ENCODE measurements at places on chromosomes 16 and 17.

GRCh38 chr17:31495022-31495885 lies 103.8 kb downstream of the RAB11FIP4 start:
- no peak for DNase-seq

DNA sequence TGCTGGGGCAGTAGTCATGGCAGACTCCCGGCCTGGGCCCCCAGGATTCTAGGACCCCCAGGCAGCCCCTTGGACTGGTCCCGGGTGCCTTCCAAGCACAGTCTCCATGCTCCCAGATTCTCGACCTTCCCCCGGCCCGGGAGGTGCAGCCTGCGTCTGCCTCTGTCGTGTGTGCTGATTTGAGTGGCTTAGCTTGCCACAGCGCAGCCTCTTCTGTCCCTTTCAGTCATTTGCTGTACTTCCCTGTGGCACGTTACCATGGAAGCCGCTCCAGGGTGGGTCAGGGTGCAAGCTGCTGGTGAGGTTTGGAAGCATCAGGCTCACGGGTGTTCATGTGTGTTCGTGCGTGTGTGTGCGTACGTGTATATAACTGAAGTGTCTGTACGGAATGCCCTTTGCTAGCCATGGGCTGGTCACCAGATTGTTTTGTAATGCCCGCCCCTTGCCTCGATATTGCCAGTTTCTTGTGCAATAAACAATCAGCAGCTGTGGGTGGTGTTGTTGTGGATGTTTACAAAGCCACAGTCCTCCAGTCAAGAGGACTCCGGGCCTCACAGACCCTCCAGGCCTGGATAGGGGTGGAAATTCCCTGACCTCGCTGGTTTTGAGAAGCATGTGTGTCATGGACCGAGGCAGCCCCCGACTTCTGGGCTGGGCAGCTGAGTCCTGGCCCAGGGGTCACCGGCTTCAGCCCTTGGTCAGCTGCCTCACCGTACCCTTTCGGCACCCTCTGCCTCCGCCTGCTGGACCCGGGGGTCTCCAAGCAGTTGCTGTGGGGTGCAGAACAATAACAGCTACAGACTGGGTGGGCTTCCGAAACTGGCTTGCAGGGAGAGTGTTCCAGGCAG lies 9.7 kb upstream of the CLEC18A start:
- DNase-seq, result no peak

DNA sequence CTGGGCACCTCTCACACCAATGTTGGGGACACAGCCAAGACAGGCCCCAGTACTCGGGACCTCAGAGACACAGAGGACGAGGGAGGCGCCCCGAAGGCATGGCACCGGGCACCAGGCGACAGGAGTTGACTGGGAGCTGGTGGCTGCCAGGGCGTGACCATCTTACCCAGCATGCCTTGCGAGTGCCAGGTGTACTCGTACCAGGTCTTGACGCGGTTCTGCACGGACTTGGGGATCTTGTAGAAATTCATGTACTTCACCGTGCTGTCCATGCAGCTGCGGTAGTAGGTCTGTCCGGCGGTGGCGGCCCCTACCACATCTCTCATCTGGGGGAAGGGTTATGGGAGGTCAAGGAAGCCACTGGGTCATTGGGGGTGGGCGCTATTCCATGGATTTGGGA lies 67.3 kb downstream of the CNGB1 start:
- no peak for DNase-seq

- no peak for DNase-seq
These were observed 28.7 kb downstream of the MPRIP start for GRCh38 chr17:17070931-17071330.

DNA sequence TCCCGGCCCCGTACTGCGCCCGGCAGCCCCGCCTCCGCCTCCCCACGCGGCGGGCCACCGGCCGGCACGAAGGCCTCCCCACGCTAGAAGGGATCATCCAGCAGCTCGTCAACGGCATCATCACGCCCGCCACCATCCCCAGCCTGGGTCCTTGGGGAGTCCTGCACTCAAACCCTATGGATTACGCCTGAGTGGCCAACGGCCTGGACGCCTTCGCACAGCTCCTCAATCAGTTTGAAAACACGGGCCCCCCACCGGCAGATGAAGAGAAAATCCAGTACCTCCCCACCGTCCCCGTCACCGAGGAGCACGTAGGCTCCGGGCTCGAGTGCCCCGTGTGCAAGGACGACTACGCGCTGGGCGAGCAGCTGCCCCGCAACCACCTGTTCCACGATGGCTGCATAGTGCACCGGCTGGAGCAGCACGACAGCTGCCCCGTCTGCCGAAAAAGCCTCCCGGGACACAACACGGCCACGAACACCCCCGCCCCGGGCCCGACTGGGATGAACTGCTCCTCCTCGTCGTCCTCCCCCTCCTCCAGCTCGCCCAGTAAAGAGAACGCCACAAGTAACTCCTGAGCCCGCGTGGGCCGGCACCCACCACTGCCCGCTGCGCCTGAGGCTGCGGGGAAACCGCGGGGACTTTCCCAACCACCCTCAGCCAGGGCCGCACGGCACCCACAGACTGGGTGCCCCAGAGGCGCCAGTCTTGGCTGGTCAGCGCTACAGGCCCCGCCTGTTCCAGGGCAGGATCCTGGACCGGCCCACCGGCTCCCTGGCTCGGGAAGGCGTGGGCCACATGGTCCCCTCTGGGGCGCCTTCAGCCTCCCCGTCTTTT lies 39.0 kb upstream of the AKAP1 start:
- peak; percentile 23 for DNase-seq

GRCh38 chr16:10652730-10653590 lies 41.8 kb downstream of the TEKT5 start:
- no peak for DNase-seq

DNA sequence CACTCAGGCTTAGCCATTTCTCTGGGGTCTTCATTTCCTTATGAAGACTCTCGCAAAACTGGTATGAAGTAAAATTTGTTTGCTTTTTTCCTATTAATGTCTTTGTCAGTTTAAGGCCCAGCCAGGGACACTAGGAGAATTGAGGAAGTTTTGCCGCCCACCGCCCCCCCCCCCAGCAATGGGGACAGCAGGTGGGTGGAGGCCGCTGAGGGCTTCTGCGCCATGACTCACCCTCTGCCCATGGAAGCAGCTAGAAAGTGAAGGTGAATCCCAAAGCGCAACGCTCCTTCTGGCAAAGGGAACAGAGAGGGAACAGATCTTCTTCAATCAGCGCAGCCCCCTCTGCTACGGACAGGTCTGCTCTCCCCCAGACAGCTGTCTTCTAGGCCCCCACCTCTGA lies 49.7 kb downstream of the MARF1 start:
- no peak for DNase-seq

DNA sequence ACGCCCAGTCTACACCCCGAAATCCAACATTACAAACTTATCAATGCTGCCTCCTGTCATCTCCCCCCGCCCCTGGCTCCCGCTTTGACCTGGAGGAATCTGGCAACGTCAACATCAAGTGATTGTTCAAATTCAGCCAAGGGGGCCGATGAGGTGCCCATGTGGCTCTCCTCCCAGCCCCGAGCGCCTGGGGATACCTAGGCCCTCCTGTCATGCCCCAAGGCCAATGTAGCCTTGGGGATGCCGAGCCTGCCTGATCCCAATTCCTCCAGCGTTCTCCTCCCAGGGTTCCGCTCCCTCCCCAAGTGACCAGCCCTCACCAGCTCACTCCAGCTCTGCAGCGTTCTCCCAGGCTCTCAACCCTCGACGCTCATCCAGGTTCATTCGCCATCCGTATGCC lies 59.4 kb downstream of the NXN start:
- DNase-seq, result no peak

GRCh38 chr16:30958175-30959079 lies 873 bp downstream of the SETD1A start:
- no peak for DNase-seq

GRCh38 chr17:79948945-79949655 lies 86.6 kb downstream of the TBC1D16 start:
- DNase-seq, result no peak

DNA sequence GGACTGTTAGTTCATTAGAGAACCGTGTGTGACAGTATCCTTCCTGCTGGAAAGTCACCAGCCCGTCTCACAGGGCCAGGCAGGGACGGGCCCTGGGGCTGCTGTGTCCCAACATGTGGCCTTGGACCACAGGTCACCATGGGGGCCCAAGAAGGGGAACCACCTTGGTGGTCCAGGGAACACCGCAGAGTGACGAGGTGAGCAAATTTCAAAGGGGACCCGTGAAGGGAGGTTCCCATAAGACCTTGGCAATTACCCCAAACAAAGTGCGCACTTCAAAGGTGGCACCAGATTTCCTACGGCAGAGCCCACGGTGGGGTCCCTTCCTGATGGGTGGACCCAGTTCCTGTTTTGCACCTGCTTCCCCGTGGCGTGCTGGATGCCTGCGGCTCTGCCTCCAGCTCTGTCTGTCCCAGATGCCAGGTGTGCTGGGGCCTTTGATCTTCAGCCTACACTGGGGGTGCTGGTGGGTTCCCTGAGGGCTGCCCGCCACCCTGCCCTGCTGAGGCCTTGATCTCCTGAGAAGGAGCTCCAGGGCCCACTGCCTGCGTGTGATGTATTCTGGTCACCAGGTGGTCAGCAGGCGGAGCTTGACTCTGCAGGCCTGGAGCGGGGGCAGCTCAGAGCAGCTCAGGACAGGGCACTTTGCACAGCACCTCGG lies 27.0 kb downstream of the SLC7A5 start:
- DNase-seq, result no peak

- no peak for DNase-seq
These were observed 8.4 kb downstream of the RARA start for GRCh38 chr17:40317345-40317873.

- no peak for DNase-seq
These were observed 20.9 kb upstream of the MPRIP start for GRCh38 chr17:17021194-17021863.

- DNase-seq, result peak; percentile 42
These were observed 498 bp downstream of the LRRC37B start for GRCh38 chr17:32007463-32008298.

- no peak for DNase-seq
These were observed 47.2 kb downstream of the YPEL2 start for GRCh38 chr17:59378675-59379074.

DNA sequence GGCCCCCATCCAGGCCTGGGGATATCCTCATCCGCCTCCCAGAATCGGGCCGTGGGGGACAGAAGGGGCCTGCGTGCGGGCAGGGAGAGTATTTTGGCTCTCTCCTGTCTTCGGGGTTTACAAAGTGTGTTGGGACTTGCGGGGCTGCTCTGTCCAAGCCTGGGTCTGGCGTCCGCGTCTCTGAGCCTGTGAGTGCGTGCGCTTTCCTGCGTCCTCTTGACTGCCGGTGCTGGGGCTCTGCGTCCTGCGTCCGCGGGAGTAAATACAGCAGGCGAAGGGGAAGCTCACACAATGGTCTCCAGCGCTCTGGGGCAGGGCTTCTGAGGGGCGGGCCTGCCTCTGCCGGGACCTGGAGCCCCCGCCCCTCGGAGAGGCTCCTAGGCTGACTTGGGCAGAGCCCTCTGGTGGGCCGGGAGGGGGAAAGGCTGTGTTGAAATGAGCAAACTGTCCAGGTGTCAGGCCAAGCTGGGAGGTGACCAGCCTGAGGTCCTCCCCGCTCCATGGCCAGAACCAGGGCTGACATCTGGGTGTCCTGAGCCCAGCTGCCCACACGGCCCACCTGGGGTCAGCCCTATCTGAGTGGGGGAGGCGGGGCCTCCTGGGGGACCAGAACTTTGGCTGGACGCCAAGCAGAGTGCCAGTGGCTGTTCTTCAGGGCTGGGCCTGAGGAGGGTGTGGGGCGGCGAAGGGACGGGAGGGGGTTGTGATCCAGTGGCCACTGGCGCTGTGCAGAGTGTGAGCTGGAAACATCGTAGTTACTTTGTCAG lies 233.6 kb downstream of the SEC14L1 start:
- peak; percentile 72 for DNase-seq

DNA sequence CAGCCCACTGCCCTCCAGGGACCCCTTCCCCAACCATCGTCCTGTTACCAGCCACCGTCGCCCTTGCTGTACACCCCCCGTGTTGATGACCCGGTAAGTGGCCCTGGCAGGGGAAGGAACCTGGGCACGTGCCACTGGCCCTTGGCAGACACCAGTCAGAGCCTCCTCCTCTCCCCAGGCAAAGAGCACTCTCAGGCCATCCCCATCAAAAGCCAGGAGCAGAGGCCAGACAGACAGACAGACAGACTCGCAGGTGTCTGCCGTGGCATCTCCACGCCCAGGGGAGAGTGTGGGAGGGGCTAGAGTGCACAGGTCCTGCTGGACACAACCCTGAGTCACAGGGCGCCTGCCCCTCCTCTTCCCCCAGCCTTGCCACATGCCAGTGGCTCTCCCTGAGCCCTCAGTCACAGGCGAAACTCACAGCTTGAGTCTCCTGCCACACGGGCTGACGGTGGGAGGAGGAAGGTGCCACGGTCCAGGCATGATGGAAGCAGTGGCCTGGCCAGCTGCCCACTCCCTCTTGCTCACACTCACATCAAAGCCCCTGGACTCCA lies 7.8 kb downstream of the CLCN7 start:
- DNase-seq, result no peak

DNA sequence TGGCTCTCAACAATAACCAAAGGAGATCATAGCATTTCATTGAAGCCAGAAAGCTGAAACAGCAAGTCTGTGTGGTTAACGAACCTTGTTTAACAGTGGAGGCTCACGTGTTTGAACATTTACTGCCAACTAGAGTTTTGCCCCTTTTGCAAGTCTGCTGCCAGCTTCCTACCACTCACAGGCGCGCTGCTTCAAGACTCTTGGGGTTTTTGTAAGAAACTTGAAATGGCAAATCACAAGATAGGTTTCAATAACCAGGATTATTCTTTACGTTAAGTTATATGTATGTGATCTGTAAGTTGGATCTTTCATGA lies 1.2 kb downstream of the SNTB2 start:
- peak; percentile 8 for DNase-seq

DNA sequence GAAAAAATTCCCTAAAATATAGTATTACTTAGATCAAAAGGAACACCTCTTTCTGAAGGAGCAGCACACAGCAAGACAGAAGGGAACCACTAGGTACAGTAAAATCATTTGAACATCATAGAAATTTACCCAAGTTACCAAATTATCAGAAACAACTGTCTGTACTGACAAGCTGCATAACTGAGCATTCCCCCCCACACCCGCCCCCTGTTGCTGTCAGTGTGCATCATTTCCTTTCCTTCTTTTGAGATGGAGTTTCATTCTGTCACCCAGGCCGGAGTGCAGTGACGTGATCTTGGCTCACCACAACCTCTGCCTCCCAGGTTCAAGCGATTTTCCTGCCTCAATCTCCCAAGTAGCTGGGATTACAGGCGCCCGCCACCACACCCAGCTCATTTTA lies 120.7 kb downstream of the TRIM37 start:
- no peak for DNase-seq

- DNase-seq, result no peak
These were observed 151.0 kb upstream of the CDC42EP4 start for GRCh38 chr17:73462823-73463222.
